ENCODE measurements at places on chromosomes 1 and 21.
A peak's percentile ranks its signal among the peaks of the same experiment; 100 is the strongest.

DNA sequence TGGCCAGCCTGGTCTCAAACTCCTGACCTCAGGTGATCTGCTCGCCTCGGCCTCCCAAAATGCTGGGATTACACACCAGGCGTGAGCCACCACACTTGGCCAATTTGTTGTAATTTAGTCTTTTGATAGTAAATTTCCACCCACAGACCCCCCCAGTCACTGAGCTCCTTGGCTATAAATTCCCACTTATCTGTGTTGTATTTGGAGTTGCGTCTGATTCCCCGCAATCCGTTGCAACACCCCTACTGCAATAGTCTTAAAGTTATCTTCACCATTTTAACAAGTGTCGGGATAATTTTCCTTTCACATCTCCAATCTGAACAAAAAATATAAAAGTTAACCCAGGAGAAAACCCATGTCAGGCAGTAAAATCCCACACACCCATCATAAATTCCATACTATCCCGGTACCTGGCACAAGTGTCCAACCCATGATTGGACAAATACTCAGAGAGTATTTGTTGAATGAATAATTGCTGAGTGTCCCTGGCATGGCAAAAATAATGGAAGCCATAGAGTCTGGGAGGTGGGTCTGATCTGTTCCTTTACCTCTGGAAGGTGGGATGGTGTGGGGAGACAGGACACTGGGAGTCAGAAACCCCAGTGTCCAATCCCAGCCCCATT lies 9.3 kb upstream of the CNR2 start:
- DNase-seq, result no peak

GRCh38 chr21:46285206-46285661 lies at the start of gene MCM3AP:
Gene MCM3AP (minus strand): TSS chr21:46285611. CDS start chr21:46285286, 325 bp downstream.
- DNase-seq, result no peak

GRCh38 chr21:41521489-41522027 lies 13.6 kb upstream of the TMPRSS2 start:
- no peak for DNase-seq

- peak; percentile 75 for DNase-seq
Measured at GRCh38 chr1:25971066-25971810, 26.6 kb downstream of the PAFAH2 start.

DNA sequence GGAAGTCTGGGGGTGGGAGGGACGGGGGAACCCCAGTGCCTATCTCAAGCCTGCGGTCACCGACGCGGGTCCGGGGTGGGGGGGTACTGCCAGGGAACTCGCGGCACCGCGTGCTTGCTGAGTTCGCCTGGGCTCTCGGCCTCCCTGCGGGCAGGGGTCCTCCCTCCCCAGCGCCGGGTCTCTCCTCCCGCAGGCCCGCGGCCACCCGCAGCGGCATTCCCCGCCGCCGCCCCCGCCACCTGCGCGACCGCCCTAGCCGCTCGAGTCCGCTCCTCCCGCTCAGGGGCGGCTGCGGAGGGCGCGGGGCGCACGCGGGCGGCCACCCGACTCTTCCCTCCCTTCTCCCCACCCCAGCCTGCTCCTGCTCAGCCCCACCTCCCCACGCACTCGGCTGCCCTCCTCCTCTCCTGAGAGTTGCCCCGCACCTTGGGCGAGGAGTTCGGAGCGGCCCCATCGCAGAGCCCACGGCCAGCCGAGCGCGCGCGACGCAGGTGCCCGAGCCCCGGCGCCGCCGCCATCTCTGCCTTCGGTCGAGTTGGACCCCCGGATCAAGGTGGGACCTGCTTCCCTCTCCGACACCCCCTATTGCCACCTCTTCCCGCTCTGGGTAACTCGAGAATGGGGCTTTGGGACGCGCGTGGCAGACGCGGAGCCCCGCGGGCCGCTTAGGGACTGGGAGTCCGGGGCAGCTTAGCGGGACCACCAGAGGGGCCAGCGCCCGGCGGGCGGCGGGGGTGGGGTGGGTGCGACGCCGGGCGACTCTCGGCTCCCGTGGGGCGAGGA lies 105.0 kb downstream of the LEPR start:
- DNase-seq, result no peak

GRCh38 chr1:205826016-205826806 lies 13.2 kb upstream of the SLC41A1 start:
- no peak for DNase-seq

- DNase-seq, result no peak
Measured at GRCh38 chr1:18948048-18948912, 8.2 kb downstream of the IFFO2 start.

DNA sequence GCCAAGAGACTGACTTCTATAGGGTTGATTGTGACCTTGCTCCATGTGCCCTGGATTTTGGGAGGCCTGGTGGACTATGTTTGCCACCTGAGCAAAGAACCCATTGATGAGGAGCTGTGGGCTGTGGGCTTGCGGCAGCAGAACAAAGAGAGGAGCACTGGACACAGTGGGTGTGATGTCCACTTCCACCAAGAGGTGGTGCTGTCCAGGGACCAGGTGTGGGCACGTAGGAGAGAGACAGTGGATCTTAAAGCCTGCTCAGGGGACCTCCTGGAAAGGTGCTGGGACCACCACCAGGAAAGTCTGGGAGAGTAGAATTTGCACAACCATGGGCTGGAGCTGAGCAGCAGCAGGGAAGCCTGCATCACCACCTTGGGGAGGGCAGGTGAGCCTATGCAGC lies 106.7 kb upstream of the ETS2 start:
- DNase-seq, result peak; percentile 12

DNA sequence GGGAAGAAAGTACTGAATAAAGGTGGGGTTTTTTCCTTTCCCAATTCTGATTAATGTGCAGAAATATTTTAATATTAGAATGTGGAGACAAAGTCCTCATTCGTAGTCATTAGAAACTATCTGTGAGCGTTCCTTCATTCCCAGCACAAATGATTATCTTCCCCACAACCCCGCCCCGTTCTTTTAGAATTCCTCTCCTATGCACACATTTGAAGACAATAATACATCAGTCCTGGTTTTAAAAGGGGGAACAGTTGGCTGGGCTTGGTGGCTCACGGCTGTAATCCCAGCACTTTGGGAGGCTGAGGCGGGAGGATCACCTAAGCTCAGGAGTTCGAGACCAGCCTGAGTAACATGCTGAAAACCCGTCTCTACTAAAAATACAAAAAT lies 876 bp downstream of the ALDH9A1 start:
- no peak for DNase-seq

GRCh38 chr1:245169376-245169775 lies 14.6 kb downstream of the KIF26B start:
- DNase-seq, result peak; percentile 82

- DNase-seq, result no peak
Measured at GRCh38 chr1:25343872-25344271, 5.7 kb downstream of the TMEM50A start.
